NCI-H1105 treated with DMSO at 0.1 percent for 48 hours (cell line): ENCODE measurements at places on chromosomes 7 and 10.
A peak's percentile ranks its signal among the peaks of the same experiment; 100 is the strongest.

DNA sequence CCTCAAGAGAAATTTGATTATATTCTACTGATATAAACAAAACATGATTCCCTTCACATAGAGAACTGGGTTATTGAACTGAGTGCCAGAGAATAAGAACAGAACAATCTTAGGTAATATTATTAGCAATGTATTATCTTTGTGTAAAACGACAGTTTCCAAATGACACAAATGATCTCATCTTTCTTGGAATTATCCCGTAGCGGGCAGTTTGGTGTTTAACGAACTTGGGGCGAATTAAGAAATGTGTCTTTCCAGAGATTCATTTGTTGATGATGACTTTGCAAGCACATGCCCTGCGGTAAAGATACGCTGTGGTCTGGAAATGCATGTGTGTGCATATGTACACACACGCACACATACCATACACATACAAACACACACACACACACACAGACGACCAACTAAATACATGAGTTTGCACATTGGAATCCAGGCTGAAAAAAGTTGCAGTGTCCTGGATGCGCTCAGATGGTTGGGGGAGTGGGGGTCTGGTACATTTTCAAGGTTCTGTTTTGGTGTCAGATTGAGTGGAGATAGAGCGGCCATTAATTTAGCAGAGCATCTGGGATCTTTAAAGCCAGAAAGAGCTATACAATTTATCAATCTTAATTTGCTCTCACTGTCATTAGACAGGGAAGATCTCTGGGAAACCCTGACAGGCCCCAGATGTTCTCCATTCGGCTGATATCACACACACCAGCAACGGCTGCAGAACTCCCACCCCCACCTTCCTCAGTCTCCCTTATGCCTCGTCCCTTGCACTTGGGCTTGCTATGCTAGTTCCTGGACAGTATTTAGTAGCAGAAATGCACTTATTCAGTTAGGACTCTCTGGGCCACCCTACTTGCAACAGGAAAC, 112.4 kb upstream of the FAM171A1 start:
- DNase-seq = no peak

DNA sequence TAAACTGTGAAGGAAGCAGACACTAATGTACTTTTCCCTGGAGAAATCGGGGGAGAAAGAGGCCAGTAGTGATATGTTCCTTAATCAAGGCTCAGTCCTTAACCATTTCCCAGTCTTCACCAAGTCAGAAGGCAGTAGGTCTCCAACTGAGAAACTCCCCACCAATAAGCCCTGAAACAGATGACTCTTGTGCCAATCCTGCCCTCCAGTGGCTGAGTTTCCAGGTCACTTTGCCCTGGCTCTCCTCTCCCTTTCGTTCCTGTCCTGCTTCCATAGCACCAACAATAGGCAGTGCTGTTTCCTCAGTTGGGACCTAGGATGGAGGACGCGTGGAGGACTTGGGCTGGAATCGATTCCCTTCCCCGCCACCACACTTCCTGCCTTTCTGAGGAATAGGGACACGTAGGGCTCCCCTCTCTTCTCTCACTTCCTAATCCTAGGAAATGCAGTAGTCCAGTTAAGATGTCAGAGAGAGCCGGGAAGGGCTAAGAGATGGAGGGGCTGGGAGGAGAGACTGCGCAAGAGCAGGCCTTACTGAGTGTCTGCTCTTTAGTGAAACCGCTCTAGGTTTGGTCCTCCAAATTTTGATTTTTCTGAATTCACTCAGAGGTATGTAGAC, 23.4 kb downstream of the ATOH7 start:
- peak; percentile 20 for DNase-seq

DNA sequence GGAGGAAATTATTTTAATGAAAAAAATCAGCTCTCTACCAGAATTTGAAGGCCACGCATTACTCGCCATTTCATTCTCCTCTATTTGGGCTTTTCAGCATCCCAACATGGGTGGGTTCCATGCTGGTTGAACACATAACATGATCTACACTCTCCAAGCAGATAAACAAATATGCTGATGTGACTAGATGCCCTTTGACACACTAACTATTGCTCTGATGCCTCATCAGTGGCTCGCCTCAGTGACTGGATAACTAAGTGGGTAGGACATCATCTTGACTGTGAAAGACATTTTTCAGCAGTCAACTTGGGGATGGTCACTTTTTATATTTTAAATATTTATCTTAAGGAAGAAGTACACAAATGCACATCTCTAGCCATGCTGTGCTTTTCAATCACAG, 113.9 kb upstream of the LAMB4 start:
- no peak for DNase-seq

- no peak for DNase-seq
Observed at GRCh38 chr7:74479961-74480829, 26.5 kb downstream of the GTF2IRD1 start.

- DNase-seq = no peak
Observed at GRCh38 chr10:5492929-5493576, 6.3 kb downstream of the CALML5 start.
